ENCODE measurements at places on chromosomes 6 and 20. TPM values are rescaled to one million over a fixed set of nuclear protein-coding genes. Genes with fewer than 3 reads are reported as not detected.

The RSPH9 gene
- total RNA-seq, result 0.74 TPM

The IRF4 gene
- total RNA-seq, result not detected

The FBXL4 gene
- total RNA-seq, result 9.2 TPM

The RIPOR3 gene
- total RNA-seq, result 0.30 TPM

The GGTLC1 gene
- total RNA-seq, result not detected

The ENPP5 gene
- total RNA-seq, result 1.0 TPM

The PDE10A gene
- total RNA-seq, result 0.34 TPM

The E2F3 gene
- total RNA-seq, result 4.5 TPM

The CLDN20 gene
- total RNA-seq, result not detected

The BTBD3 gene
- total RNA-seq, result 8.9 TPM

The SCRT2 gene
- not detected for total RNA-seq

The ARMC2 gene
- 1.3 TPM for total RNA-seq

The NHSL1 gene
- 9.9 TPM for total RNA-seq

The GTF3C6 gene
- total RNA-seq, result 68.3 TPM

The GRM1 gene
- total RNA-seq, result not detected

The GDAP1L1 gene
- not detected for total RNA-seq

The NFKBIE gene
- total RNA-seq, result 10.6 TPM
